Right renal pelvis (tissue), 4 donors: ENCODE measurements at places on chromosomes 4 and X.

DNA sequence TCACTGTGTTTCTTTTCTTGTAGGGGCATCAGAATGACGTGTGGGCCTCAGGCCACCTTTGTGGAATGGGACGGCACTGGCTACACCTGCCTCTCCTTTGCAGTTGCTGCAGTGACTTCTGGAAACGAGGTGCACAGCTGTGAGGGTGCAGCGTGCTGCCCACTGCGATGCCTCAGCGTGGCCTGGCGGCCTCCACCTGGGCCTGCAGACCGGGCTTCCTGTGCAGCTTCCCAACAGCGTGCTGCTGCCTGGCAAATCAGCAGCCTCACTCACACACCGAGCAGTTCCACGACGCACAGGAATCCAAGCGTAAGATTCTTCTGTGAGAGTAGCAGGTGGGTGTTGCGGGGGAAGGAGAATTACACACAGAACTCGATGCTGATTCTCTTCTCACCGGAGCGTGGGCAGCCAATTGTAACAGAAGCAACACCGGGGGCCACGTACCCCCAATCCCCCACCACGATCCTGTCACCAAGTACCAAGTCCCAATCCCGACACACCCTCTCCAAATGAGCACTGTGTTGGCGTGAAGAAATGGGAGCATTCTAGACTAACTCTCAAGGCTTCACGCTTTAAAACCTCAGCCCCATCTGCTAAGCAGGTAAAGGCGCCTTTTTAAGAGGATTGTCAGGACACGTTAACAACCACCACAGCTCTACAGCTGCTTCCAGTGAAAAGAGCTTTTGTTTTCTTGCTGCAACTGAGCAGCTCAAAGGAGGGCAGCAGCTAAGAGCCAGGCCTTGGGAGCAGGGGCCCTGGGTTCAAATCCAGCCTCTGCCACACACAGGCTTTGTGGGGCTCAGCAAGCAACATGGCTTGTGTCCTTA lies 16.9 kb downstream of the WDR1 start:
- no peak for DNase-seq

- no peak for DNase-seq
These were observed 514.7 kb upstream of the SPANXN1 start for GRCh38 chrX:144732588-144732987.

GRCh38 chrX:103417933-103418332 lies 41.6 kb downstream of the BEX3 start:
- DNase-seq: no peak

- no peak for DNase-seq
These were observed 274.4 kb upstream of the RASGEF1B start for GRCh38 chr4:81746071-81746470.

GRCh38 chr4:145480257-145480656 lies 1.4 kb upstream of the SMAD1 start:
- DNase-seq: no peak

- no peak for DNase-seq
These were observed 22.5 kb downstream of the NFXL1 start for GRCh38 chr4:47891928-47892327.

GRCh38 chr4:174708381-174708780 lies 120.7 kb downstream of the GLRA3 start:
- no peak for DNase-seq

DNA sequence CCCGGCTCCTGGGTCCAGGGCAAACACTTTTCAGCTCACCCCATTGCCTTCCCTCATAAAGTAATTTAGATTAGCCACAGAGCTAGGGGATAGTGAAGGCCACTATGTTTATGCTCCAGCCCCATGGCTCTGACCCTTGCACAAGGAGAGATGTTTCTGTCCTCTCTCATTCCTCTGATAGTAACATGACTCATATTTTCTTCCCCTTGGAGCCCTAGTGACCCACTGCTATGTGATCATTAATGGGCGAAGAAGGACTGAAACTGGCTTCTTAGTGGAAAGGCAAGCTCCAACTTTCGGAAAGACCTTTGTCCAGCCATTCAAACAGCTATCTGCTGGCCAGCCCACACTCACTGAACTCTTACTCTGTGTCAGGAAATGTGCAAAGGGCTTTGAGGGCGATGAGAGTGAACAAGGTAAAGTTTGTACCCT lies 12.3 kb downstream of the CLDN2 start:
- no peak for DNase-seq

DNA sequence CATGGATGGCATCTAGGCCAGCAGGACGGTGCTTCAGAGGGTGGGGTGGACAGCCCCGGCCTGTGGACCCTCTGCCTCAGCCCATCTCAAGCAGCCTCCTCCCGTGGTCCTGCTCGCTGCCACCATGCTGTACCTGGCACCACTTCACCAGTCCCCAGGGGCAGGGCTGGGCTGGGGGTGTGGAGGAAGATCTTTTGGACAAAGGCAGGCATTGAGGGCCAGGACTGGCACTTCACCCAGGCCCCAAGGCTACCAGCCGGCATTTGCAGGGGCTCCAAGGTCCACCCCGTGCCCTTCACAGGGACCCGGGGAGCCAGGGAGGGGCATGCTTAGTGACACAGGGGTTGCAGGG lies 713 bp downstream of the PLXNB3 start:
- no peak for DNase-seq

DNA sequence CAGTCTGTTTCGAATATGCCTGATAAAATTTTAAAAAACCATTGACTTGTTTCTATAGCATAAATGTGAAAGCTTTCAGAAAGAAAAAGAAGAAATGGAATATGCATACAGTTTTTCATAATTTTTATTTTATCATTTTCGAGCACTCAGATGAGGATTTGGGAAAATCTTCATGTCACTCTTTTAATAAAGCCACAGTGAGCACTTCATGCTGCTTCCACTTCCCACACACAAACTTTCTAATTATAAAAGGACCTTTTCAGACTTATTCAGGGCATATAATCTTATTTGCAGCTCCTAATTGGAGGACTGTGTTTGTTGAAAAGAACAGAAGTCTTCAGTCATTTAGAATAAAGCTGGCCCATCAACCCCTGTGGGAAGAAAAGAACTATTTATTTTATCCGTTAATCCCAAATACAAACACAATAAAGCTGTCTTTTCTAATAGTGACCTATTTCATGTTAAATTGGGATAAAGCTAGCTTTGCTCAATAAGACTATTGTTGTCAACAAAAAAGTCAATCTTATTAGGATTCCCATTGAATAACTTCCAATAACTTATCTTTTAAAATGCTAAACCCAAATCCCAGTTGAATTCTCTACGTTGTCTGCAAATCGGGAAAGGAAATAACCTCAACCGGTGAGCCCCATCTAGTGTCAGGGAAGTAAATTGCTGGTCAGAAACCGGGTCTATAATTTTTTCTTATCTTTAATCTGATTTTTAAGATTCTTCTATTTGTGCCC lies 211.5 kb downstream of the PDGFRA start:
- DNase-seq: no peak

DNA sequence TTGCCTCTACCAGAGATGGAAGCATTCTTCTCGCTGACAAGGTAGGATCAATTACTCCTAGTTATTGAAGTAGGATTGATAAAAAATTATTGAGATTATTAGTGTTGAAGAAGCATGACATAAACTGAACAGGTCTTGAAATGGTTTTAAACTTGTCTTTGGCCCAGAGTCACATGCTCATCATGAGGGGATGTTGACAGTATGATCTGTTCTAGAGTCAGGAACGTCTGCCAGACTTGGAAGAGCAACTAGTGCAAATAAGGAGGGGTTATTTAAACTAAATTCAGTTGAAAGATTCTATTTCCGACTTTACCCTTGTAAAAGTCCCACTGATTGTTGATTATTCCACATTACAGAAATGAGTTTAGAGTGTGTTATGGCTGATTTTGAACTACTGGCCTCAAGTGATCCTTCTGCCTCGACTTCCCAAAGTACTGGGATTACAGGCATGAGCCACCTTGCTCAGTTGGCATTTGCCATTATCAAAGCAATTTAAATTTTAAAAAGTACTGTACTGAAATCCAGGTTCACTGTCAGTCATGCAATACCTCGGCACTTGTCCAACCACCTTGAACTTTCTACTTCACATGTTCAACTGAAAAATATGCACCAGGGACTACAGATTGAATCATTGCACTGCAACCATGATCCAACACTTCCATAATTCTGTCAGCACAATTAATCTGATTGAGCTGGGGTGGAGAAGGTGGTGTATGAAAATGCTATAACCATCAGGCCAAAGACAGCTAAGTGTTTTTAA lies 19.7 kb downstream of the FABP2 start:
- DNase-seq: no peak
